Naive thymus-derived CD4-positive, alpha-beta T cell (primary cell): ENCODE measurements at places on chromosomes 13 and 19.

DNA sequence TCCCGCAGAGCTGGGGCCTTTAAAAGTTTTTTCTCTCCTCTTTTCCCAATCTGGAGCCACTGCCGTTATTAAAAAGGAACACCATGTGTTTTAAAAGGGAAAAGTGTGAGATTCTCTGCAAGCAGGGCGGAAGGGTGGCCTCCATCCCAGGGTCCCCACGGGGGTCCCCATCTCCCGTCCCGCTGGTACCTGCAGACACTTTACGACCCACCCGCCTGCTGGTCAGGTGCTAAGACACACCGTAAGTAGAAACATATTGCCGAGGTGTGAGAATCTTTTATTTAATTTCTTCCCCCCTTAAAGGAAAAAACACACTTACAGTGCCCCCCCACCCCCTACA lies 1.8 kb downstream of the CRLF1 start:
- no peak for DNase-seq

GRCh38 chr13:103788061-103788652 lies 721.9 kb upstream of the SLC10A2 start:
- DNase-seq = no peak

DNA sequence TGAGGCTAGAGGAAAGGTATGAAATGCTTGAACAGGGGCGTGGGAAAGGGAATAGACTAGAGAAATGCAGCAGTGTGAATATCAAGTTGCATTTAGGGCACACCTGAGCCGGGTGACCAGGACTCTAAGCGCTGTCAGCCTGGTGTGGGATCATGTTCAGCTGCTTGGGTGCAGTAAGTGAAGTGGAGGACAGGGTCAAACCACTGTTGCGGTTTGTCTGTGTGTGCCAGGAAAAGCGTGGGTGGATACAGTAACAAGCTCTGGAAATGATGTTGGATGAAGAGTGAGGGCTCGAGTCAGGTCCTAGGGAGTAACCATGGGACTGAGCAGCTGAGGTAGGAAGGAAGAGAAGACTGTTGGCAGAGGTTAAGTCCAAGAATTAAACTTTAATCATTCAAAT lies 15.8 kb downstream of the DGKH start:
- no peak for DNase-seq

DNA sequence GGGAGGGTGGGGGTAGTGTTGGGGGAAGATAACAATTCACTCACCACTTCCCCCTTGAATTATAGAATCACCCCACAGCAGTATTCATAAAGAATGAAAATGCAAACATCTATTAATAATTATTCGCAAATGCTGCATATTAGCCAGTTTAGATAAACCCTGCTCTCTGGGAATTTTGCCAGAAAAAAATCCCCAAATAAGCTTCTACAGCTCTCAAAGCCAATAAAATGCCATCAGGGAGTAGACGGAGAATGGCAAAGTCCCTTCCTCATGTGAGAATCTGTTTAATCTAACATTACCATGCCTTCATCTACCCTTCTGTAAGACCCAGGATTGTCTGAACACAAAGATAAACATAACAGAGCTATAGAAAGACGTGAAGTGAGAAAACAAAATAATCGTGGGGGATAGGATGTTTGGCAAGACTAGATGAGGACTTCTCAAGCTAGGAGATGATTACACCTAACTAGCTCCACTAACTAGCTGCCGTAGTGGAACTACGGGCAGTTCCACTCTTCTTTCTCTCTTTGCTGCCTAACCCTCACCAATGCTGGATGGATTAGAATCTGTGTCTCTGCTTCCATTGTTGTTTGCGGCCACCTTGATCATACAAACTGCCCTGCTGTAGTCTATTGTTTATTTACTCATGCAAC lies 32.4 kb upstream of the CACNA1A start:
- DNase-seq = no peak

- DNase-seq = no peak
Measured at GRCh38 chr19:17235971-17236777, 9.5 kb downstream of the NR2F6 start.

DNA sequence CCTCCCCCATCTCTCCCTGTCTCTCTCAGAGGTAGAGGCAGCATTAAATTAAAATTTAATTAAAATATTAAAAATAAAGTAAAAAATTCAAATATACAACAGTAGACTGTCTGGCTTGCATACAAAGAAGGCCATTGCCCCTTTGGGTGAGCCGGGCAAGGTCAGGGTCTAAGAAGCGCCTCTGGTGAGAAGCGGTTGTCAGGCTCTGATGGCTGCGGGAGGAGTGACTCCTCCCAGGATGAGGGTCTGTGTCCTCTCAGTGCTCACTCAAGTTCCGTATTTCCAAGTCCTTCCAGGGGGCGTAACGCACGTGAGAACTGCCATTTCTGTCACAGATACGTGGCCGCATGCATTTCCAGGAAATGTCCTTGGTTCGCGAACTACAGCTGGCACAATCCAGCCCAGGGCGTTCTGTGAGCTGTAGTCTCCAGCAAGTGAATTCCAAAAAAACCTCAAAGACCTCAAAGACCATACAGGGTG lies 737 bp upstream of the ZNF181 start:
- no peak for DNase-seq

- peak; percentile 27 for DNase-seq
Measured at GRCh38 chr19:47699360-47699917, 13.8 kb upstream of the EHD2 start.

GRCh38 chr19:6372594-6373095 lies at the start of gene ALKBH7:
Gene ALKBH7 (plus strand): TSS chr19:6372794. CDS start chr19:6372821, 27 bp downstream.
- peak; percentile 97 for DNase-seq

- DNase-seq = no peak
Measured at GRCh38 chr13:61797397-61797796, 381.7 kb upstream of the PCDH20 start.

DNA sequence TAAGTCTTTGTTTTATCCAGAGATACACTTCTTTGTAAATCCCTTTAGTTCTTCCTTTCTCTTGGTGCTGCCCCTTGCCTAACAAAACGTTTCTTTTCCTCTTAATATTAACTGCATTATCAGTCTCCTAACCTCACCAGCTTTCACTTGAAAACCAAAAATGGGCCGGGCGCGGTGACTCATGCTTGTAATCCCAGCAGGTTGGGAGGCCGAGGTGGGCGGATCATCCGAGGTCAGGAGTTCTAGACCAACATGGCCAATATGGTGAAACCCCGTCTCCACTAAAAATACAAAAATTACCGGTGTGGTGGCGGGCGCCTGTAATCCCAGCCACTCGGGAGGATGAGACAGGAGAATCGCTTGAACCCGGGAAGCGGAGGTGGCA lies 329.8 kb upstream of the MIR17HG start:
- DNase-seq = no peak

DNA sequence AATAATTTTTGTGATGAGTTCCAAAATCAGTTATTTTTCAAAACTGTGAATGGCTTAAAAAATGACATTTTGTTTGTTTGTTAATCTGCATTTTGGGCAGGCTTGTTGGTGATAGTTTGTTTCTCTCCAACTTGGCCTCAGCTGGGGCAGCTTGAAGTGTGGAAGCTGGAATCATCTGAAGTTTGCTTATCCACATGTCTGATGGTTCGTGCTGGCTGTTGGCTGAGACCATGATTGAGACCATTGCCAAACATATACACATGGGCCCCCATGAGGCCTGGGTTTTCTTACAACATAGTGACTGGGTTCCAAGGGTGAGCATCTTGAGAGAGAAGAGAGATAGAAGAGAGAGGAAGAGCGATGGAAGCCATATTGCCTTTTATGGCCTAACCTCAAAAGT lies 201.2 kb downstream of the NDFIP2 start:
- DNase-seq = no peak

GRCh38 chr19:55005684-55006488 lies 32.2 kb downstream of the GP6 start:
- DNase-seq = peak; percentile 26

DNA sequence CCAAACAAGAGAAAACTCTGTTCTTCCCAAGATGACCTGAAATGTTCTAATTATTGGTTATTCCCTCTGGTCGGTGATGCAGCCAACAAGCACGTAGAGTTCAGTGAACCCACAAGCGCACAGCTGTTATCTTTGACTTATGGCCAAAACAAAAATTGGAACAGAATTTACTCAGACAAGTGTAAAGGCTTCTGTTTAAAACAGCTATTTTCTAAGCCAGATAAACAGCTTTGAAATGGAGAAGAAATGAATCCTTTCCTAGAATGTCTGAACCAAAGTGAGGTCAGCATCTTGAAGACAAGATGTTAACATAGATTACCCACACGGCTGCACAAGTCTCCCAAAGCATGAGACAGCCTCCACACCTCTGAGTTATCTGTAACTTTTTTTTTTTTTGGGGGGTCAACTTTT lies 669.2 kb downstream of the DIAPH3 start:
- no peak for DNase-seq

GRCh38 chr13:110372676-110373075 lies 65.6 kb downstream of the COL4A2 start:
- DNase-seq = no peak

DNA sequence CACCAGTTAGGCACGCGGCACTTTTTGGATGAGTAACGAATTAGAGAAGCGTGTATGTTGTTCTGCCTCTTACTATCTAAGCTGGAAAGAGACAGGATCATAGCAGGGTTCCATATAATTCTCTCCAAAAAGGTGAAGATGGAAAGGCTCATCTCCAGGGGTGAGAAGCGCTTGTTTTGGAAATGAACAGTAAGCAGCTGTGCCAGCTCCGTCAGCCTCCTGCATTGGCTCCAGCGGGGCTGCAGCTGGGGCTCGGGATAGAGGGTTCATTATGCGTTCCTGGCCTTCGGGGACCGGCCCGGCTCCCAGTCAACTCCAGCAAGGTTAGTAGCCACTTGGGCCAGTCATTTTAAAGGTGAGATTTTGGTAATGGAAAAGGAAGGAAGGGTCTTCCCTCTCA lies 155.5 kb downstream of the COL4A1 start:
- no peak for DNase-seq

- no peak for DNase-seq
Measured at GRCh38 chr13:85651440-85651839, 147.8 kb downstream of the SLITRK6 start.

GRCh38 chr13:98485561-98485960 lies 91.3 kb downstream of the STK24 start:
- DNase-seq = no peak

DNA sequence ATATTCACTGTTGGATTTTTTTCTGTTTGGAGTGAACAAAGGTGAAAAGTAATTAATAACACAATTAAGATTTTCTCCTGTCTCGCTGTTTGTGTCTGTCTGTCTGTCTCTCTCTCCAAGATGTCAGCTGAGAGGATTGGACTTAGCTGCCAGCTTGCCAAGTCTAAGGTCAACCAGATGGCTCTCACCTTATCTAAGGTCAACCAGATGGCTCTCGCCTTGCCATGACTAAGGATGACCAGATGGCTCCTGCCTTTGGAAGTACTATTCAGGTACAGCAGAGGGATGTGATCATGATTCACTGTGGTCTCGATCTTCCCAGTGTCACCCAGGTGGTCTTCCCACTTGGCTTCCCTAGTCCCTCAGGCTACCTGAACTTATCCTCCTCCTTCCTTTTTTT lies 1436.4 kb downstream of the UQCRFS1 start:
- no peak for DNase-seq

- DNase-seq = no peak
Measured at GRCh38 chr13:113041896-113042295, 63.7 kb upstream of the F7 start.

- DNase-seq = no peak
Measured at GRCh38 chr13:41361491-41361890, 50.4 kb downstream of the NAA16 start.

GRCh38 chr13:63199508-63199907 lies 1783.9 kb upstream of the PCDH20 start:
- no peak for DNase-seq

DNA sequence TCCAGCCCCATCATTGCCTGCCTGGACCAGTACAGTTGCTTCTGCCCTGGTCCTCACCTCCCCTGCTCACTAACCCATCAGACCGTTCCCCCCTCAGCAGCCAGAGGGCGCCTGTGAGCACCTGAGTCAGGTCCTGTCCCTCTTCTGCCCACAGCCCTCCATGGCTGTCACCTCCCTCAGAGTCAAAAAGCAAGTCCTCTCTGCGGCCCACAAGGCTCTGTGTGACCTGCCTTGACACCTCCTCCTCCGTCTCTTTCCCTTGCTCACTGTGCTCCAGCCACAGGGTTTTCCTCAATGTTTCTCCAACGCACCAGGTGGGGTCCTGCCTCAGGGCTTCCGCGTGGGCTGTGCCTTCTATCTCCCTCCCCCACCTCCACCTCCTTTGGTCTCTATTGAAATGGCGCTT lies 29.4 kb upstream of the PTPRS start:
- peak; percentile 8 for DNase-seq

DNA sequence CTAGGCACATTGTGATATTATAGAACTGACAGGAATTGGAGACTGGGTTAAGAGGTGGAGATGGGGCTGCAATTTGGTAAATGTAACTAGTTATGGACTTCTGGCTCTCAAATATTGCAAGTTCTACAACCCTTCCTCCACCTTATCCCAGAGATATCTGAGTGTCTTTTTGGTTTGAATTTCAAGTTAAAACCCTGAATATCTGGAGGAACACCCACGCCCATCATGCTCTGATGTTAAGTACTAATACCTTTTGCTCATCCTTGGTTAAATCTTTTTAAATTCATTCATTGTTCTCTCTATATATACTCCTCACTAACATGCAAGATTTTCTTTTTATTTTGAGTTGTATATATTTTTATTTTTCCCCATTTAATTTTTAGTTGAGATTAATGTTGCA lies 28.9 kb downstream of the ITGBL1 start:
- DNase-seq = no peak

- no peak for DNase-seq
Measured at GRCh38 chr13:18998389-18998788, 183.2 kb downstream of the TUBA3C start.

DNA sequence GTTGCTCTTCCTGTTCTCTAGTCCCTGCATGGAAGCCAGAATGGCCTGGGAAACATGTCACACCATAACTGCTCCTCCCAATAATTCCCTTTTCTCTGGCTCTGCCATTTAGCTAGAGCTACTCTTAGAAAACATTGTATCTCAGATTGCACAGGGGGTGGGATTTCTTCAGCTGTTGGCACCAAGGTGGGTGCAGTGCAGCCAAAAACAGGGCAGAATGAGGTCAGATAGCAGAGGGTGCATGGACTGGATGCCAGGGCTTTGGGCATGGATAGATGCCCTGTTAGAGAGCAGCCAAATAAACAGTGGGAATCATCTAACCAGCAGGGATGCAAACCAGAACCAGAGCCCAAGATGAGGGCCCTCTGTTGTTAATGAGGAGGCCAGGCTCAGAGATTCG lies 4.9 kb upstream of the AMER2 start:
- no peak for DNase-seq
